Cerebellum (tissue), 4 donors: ENCODE measurements at places on chromosomes 4 and X.
A peak's percentile ranks its signal among the peaks of the same experiment; 100 is the strongest.

GRCh38 chr4:16582036-16582435, 316.4 kb downstream of the LDB2 start:
- no peak for DNase-seq

DNA sequence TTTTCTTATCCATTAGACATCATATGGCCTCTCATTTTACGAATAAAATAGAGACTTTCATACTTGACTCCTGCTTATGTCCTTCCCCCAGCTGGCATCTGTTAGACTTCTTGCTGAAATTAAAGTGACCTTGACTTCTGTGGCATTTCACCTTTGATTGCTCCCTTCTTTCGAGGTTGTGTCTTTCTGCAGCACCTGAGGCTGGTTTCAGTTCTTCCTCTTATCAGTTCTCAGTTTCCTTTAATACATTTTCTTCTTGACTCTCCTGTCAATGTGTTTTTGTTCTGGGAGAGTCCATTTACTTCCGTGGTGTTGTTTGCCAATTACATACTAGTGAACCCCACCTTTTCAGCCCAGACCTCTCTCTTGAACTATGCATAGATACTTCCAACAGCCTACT, 81.6 kb downstream of the RBPJ start:
- DNase-seq, result no peak

- no peak for DNase-seq
Observed at GRCh38 chr4:14087459-14087858, 459.9 kb upstream of the BOD1L1 start.

DNA sequence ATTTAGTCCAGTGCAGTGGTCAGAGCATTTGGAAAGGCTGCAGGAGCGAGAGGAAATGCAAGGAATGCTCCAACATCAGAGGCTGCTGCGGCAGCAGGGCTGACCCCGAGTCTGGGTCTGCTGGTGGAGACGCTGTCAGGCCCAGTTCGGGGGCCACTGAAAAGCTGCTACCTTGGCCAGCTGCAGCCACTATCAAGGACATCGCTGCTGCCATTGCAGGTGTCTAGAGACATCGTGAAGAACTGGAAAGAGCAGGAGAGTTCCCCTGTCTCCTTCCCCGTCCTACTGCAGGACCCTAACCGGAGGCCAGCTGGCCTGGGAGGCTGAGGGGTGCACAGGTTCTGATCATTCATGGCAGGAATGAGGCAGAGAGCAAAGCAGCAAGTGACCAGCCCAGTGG, 29.5 kb upstream of the GPR78 start:
- no peak for DNase-seq

GRCh38 chrX:78796916-78797315, 49.4 kb downstream of the LPAR4 start:
- DNase-seq, result no peak

- DNase-seq, result peak; percentile 55
Observed at GRCh38 chr4:6332042-6332668, 62.5 kb downstream of the WFS1 start.

DNA sequence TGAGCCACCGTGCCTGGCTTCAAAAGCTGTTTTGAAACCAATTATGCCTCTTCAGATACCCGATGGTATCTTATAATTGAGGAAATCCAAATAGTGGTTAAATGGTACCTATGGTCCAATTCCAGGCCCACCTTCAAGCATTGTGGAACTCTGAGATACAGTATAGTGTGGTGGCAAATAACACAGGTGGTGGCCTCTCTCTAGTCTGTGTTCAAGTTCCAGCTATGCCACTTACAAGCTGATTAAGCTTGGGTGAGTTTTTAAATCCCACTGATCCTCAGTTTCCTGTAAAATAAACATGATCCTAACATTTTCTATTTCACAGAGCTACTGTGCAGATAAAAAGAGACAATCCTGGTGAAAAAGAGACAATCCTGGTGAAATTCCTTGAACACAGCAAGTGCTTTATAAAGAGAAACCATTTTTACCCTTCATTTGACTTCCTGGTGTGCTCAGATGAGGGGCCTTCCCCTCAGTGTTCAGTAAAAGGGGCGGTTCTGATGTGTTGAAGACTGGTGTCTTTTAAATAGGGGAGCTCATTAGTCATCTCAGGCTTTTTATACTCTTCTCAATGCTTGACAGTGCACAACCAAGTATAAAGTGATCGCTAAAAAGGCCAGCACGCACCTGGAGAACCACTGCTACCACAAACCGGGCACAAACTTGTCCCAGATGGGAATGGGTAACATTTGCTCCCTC, 30.8 kb upstream of the CD40LG start:
- DNase-seq, result no peak

DNA sequence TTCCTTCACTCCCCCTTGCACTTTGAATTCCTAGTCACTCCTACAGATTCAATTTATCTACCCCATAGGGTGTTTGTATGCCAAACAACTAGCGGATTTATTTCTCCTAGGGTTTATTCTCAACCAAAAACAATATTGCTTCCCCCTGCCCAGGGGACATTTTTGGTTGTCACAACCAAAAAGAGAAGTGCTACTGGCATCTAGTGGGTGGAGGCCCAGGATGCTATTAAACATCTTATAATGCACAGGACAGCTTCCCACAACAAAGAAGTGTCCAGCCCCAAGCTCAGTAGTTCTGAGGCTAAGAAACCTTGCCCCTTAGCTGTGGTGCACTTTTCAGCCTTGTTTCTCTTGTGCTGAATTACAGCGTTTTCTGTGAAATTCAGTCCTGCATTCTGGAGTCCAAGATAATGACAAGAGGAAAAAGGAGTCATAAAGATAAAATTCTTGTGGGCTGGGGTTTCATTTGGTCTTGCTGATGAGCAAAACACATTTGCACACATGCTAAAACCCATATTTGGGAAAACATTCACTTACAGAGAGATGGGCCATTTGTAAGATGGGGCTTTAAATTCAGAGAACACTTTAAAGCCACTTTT, 11.2 kb upstream of the SYTL4 start:
- DNase-seq, result no peak

GRCh38 chr4:163540977-163541376, 46.5 kb downstream of the TMA16 start:
- DNase-seq, result no peak

DNA sequence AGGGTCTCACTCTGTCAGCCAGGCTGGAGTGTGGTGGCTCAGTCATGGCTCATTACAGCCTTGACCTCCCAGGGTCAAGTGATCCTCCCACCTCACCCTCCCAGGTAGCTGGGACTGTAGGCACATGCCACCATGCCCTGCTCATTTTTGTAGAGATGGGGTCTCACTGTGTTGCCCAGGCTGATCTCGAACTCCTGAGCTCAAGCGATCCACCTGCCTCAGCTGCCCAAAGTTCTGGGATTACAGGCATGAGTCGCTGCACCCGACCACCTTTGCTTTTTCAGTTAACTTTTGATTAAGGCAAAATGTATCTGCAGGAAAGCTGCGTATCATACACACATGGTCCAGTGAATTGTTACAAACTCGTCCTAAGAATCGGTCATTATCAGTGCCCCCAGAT, 16.5 kb upstream of the CLCN4 start:
- DNase-seq, result no peak

DNA sequence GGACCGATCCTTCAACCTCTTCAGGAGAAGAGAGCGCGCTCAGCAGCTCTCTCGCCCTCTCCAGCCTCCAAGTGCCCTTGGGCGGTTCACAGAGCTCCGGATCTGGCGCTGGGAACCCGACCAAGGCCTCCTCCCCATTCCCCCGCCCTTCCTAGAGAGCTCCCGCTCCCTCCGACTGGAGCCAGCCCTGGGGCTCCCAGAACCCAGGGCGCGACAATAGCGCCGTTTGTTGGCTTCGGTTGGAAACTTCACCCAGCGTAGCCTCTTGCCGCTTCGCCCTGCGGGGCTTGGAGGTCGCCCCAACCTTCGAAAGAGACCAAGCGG, 3.1 kb upstream of the SOX3 start:
- DNase-seq, result no peak

DNA sequence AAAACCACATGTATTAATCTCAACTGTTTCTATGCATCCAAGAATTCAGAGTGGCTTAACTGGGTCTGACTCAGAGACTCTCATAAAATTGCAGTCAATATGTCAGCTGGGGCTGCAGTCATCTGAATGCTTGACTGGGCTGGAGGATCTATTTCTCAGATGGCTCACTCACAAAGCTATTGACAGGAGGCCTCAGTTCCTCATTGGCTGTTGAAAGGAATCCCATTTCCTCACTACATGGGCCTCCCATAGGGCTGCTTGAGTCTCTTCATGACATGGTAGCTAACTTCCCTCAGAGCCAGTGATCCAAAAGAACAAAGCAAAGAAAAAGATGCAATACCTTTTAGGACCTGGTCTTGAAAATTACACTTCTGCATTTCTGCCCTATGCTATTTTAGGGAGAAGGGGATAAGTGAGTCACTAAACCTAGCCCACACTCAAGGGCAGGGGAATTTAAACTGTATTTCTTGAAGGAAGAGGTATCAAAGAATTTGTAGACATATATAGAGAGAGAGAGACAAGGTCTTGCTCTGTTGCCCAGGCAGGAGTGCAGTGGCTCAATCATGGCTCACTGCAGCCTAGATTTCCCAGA, 9.8 kb downstream of the SCFD2 start:
- no peak for DNase-seq

- DNase-seq, result no peak
Observed at GRCh38 chr4:5212255-5213013, 161.2 kb downstream of the STK32B start.

- DNase-seq, result no peak
Observed at GRCh38 chr4:17823871-17824669, 13.3 kb downstream of the NCAPG start.

GRCh38 chr4:76420188-76420761, 666 bp downstream of the CCDC158 start:
- DNase-seq, result no peak

DNA sequence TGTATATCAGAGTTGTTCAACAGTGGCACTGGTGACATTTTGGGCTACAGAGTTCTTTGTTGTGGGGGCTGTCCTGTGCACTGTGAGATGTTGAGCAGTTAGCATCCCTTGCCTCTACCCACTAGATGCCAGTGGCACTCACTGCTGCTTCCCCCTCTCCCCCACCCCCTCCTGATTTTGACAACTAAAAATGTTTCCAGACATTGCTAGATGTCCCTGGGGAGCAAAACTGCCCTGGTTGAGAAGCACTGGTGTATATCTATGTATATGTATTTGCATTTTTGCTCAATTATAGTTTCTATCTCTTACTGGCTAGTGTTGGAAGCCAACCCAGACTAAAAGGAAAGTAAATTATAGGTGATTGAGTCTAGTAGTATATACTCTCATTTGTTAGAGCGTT, 2.4 kb downstream of the TMEM131L start:
- DNase-seq, result no peak

GRCh38 chrX:111671668-111672067, 9.3 kb upstream of the ALG13 start:
- no peak for DNase-seq

GRCh38 chr4:145186729-145187128, 6.3 kb upstream of the OTUD4 start:
- no peak for DNase-seq

DNA sequence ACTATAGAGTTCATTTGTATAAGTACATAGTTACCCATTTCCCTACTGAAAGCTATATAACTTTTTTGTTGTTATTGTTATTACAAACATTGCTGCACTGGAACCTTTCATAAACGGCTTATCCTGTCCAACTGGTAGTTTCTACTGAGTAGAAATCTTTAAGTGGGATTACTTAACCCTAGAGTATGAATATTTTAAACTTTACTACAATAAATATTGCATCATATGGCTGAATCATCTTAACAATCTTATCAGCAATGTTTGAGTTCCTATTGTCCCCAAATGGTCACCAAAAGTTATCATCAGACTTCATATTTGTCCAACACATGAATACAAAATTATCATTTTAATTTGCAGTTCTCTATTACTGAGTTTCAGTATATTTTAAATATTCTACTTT, 40.5 kb downstream of the LCORL start:
- no peak for DNase-seq

- no peak for DNase-seq
Observed at GRCh38 chr4:85994576-85994975, 365.3 kb downstream of the MAPK10 start.

- DNase-seq, result no peak
Observed at GRCh38 chrX:71540801-71541200, 7.9 kb downstream of the OGT start.
